Sigmoid colon (tissue), 7 donors: ENCODE measurements at places on chromosomes 11 and 22. TPM values are rescaled to one million over a fixed set of nuclear protein-coding genes. Genes with fewer than 3 reads are reported as not detected.

- DNase-seq: no peak
Measured at GRCh38 chr11:27088353-27088752, 47.7 kb downstream of the BBOX1 start.

- peak; percentile 96 for DNase-seq
Measured at GRCh38 chr22:46754110-46754799, 8.2 kb upstream of the TBC1D22A start.

- no peak for DNase-seq
Measured at GRCh38 chr22:41481131-41481830, 12.4 kb downstream of the ACO2 start.

- DNase-seq: no peak
Measured at GRCh38 chr22:29855611-29856181, 17.6 kb upstream of the ASCC2 start.

- no peak for DNase-seq
Measured at GRCh38 chr11:8927233-8927632, 5.5 kb downstream of the C11orf16 start.

DNA sequence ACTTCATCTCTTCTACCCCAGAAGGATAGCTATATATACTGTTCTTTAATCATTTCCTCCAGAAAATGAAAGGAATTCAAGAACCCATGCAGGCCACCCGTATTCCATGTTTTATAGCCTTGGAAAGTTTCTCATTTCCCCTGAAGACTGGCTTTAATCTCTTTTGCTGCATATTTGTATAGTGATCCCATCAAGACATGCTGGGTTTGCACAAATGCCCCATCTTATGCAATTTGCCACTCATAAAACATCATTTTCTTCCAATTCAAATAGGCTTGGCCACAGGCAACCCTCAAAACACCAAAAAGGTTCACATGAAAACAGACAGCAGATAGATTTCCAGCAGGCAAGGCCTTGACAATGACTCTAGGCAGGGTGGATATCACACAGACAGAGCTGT, 28.3 kb upstream of the APOA1 start:
- DNase-seq: no peak

DNA sequence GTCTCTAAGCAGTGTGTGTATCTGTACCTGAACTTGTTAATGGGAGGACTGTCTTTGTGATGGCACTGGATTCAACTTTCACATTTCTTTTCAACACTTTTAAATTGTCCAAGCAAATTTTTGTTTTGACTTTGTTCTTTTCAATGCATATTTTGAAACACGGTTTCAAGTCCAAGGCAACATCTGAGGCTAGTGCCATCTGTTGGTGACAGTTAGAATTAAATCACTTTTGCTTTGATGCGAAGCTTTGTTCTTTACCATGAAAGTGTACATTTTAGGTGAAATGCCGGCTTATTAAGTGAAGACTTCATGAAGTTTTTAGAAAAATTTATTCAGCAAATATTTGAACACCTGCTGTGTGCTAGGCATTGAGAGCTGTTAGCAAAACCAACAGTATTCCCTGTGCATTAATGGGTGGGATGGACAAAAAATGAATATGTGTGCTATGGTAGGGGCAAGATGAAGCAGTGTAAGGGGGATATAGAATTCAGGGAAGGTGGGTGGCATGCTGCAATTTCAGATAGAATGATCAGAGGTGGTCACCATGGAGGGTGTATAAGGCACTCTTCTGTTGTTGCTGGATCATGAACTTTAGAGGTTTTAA, 70.2 kb downstream of the DDX10 start:
- DNase-seq: no peak

DNA sequence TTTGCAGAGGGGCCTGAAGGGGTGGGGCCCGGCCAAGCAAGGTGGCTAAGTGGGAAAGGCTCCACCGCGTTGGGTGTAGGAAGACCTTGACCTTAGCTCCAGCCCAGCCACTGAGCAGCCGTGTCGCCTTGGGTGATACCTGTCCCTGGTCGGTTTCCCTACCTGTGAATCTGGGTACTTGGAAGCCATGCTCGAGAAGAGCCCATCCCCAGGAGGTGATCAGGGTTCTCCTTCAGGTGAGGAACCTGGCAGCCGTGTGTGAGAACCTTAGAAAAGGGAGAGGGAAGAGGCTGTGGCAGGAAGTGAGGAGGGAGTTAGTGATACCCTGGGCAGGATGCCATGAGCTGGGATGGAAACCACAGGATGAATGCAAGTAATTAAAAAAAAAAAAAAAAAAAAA, 21.6 kb downstream of the PPARA start:
- DNase-seq: no peak

DNA sequence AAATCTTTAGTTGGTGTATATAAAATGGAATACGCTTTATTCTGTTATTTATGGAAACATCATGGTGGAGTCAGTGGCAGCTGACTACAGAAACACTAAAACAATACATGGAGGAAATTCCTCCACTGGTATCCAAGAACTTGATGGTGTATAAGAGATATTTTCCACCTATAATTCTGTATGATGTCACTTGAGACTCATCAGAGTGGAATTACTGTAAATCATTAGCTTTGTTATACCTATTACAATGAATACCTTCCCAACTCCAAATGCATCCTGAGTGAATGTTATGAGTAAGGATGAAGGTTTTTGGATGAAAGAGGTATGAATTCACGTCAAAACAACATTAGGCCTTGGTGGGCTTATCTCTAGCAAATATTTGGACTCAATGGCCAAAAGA, 258.5 kb upstream of the SORL1-AS1 start:
- no peak for DNase-seq

GRCh38 chr22:31898926-31899325, 45.4 kb upstream of the YWHAH start:
- DNase-seq: no peak

GRCh38 chr11:74004759-74005615, 3.9 kb downstream of the UCP3 start:
- DNase-seq: peak; percentile 52

GRCh38 chr11:103536335-103536722, 427.1 kb downstream of the DYNC2H1 start:
- no peak for DNase-seq

DNA sequence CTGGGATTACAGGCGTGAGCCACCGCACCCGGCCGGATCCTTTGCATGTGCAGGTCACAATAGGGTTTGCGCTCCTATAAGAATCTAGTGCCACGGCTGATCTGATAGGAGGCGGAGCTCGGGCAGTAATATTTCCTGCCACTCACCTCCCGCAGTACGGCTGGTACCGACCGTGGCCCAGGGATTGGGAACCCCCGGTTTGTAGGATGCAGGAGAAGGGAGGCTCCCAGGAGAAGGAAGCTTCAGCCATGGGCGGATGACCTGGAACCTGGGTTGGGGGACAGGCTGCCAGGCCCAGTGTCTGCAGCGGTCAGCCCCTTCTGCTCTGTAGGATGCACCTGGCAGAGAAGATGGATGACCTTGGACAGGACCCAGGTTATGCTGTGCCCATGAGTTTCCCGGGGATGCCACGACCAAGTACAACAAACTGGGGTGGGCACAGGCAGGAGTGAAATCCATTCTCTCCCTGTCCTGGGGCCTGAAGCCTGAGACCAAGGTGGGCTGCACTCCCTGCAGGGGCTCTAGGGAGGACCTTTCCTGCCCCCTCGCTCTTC, 818.9 kb downstream of the BRD1 start:
- DNase-seq: no peak

DNA sequence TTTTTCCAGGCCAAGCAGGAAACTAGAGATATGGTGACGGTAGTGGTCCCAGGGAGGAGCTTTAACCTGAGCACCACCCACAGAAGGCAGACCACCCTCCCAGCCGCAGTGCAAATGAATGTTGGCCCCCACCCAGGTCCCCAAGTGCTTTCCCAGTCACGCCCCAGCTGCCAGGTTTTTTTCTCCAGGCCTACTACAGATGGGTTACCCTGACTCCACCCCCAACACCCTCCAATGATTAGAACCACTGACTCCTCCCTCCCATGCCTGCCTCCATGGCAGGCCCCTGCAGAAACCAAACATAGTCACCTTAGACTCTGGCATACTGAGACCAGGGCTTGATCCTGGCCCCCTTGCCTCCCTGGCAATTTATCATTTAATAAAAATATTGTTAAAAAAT, 58.7 kb upstream of the CHST1 start:
- no peak for DNase-seq

- DNase-seq: no peak
Measured at GRCh38 chr11:60625262-60625661, 74.2 kb upstream of the MS4A8 start.

GRCh38 chr11:65477149-65477965, 21.5 kb upstream of the MALAT1 start:
- DNase-seq: peak; percentile 99

DNA sequence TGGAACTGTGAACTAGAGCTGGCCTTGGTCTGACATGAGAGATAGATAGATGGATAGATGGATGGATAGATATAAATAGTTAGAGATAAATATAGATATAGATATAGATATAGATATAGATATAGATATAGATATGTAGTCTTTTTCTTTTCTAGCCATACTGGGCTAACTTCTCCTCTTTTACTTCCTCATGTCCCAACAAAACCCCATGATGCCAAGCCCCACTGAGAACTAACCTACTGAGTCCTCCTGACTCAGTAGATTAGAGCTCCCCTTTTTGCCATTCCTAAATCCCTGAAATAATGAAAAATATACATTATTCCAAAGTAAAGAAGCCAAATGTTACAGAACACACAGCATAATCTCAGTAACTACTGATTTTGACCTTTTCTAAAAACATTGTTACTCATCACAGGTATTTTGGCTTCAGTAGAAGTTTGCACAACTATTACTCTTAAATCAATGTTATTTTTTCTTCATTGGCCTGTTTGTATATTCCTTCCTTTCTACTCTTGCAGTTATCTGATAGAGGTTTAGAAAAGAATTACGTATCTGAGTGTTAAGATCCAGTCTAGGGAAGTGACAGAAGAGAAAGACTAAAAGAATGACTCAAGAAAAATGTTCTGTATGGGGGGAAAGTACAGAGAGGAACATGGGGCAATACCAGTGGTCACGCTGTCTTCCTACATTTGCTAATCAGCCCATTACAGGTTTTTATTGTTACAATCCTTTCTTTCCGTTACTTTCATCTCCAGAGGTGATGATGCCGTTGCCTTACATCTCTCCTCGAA, 6.0 kb upstream of the OR10D3 start:
- no peak for DNase-seq

DNA sequence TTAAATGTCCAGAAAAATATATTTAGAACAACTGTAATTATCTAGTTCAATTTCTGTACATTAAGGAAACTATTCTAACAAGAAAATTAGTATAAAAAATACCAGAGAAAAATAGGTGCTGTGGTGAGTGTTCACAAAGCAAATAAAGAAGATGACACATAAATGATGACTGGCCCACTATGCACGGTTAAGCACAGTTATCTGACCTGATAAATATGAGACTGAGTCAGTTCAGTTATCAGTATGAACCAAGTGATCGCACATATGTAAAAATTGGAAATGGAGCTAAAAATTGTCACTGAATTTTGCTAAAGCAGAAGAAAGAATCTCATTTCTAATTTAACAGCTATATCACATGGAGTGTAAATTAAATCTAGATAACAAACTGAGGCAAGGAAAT, 18.8 kb upstream of the MAML2 start:
- DNase-seq: no peak

DNA sequence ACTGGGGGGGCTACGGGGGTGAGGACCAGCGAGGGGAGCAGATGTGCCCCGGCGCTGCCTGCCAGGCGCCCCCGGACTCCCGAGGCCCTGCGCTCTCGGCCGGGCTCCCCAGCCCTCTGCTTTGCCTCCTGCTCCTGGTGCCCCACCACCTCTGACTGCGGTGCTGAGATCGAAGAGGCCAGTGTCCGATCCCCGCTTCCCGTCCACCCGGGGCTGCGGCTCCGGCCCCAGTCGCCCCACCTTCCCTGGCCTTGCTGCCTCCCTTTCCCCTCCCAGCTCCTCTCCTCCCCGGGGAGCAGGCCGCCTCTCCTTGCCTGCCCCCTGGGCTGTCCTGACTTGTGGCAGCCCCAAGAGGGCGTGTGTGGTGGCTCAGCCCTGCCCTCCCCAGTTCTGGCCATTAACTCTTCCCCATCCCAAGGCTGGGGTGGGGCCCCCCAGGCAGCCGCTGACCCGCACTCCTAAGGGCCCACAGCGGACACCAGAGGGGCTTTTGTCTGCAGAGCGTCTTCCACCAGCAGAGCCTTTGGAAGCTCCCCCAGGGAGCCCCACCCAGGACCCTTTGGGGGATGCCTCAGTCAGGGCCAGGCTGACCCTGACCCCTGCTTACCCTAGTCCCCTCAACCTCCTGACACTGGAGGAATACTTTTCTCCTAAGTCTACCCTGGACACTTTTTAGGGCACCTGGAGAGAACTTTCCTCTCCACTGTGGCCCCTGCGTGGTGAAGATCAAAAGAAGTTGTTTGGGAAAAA, 16.6 kb downstream of the RTN4RL2 start:
- DNase-seq: no peak

GRCh38 chr11:128481135-128481534, 106.2 kb downstream of the ETS1 start:
- DNase-seq: no peak

Gene SLC22A9
- total RNA-seq: not detected

Gene CRYAB
- total RNA-seq: 151 TPM

Gene SMCO4
- total RNA-seq: 2.4 TPM

Gene LIF
- total RNA-seq: 0.33 TPM

Gene UCP3
- total RNA-seq: 0.41 TPM

Gene LRRC74B
- total RNA-seq: not detected

Gene BCR
- 17.5 TPM for total RNA-seq

Gene ASRGL1
- total RNA-seq: 5.7 TPM

Gene GRM5
- total RNA-seq: not detected

Gene SUSD2
- 8.6 TPM for total RNA-seq

Gene METTL15
- total RNA-seq: 7.5 TPM

Gene NUDT8
- total RNA-seq: 3.6 TPM

Gene ARHGAP42
- total RNA-seq: 6.6 TPM
